Chondrocyte (in vitro differentiated cells): ENCODE measurements at places on chromosomes 13 and 19. TPM values are rescaled to one million over a fixed set of nuclear protein-coding genes. Genes with fewer than 3 reads are reported as not detected.

GRCh38 chr19:3034656-3035541 is 5.8 kb upstream of the TLE2 start:
- no peak for DNase-seq

- no peak for DNase-seq
These were observed 71.6 kb downstream of the TM9SF2 start for GRCh38 chr13:99572921-99573320.

- DNase-seq: no peak
These were observed 66.6 kb downstream of the ARHGEF18 start for GRCh38 chr19:7415163-7415856.

- DNase-seq: peak; percentile 72
These were observed 18.2 kb downstream of the LRRC4B start for GRCh38 chr19:50549927-50550593.

DNA sequence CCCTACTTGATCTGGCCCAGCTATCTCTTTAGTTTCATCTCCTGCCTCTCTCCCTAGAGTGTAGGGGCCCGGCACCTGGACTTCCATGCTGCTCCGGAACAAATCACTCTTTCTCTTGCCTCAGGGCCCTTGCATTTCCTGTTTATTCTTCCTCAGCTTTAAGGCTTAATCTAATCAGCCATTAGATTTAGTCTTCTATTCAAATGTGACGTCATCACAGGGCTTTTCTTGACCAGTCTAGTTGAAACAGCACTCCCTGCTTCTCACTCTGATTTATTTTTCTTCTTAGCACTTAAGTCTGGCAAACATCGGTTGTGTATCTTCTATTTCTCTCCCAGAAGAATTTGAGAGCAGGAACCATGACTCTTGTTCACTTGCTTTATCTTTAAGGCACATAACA is 564.1 kb downstream of the EFNB2 start:
- no peak for DNase-seq

ZNF616 gene
- 12.8 to 18.6 TPM (median 13.6 TPM) in 3 replicates for total RNA-seq

SOX21 gene
- not detected in 3 replicates for total RNA-seq
